Left kidney (tissue), 8 donors: ENCODE measurements at places on chromosomes 6 and 20. TPM values are rescaled to one million over a fixed set of nuclear protein-coding genes. Genes with fewer than 3 reads are reported as not detected.

The SMOC2 gene
- 20.5 TPM for polyA plus RNA-seq

The OR2J1 gene
- not detected for polyA plus RNA-seq

DNA sequence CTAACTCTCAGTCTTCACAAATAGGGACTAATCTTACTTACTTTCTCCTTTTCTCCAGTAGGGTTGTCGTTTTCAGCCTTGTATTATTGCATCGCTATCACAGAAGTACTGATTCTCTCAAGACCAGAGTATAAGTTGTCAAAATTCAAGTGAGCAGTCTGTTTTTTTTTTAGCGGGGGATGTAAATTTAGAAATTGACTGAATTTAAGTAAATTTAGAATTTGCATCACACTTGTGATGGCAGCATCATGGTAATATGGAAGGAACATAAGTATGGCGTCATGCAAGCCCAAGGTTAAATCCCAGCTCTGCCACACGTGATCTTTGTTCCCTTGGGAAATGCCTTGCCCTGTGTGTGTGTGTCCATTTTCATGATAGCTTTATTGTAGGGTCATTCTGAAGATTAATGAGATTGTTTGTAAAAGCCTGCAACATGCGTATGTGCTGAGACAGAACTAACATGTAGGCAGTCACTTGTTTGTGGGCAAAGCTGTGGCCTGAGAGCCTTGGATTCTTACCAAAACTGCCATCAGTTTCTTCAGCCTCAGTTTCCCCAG lies 52.8 kb upstream of the VSTM2L start:
- DNase-seq: no peak

DNA sequence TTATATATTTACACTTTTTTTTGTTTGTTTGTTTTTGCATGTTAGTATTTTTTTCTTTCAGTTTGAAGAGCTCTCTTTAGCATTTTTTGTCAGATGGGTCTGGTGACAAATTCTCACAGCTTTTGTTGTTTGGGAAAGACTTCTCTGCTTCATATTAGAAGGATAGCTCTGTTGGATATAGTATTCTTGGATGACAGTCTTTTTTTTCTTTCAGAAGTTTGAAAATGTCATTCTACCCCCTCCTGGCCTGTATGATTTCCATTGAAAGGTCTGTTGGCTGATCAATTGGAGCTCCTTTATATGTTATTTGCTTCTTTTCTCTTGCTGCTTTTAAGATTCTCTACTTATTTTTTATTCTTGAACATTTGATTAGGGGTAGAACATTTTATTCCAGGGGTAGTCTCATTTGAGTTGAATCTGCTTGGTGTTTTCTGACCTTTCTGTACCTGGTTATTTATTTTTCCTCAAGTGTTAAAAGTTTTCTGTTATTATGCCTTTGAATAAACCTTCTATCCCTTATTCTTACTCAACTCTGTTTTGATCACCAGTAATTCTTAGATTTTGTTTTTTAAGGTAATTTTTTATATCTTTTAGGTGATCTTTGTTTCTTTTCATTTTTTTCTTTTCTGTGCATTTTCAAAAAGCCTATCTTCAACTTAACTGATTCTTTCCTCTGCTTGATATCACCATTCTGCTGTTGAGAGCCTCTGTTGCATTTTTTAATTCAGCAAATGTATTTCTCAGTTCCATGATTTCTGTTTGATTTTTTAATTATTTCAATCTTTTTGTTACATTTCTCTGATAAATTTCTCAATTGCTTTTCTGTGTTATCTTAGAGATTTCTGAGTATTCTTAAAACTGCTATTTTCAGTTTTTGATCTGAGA lies 176.8 kb upstream of the ECI2 start:
- DNase-seq: no peak
